ENCODE measurements at places on chromosomes 12 and 14.

GRCh38 chr14:57918791-57919190 is 52.9 kb upstream of the SLC35F4 start:
- DNase-seq, result no peak

DNA sequence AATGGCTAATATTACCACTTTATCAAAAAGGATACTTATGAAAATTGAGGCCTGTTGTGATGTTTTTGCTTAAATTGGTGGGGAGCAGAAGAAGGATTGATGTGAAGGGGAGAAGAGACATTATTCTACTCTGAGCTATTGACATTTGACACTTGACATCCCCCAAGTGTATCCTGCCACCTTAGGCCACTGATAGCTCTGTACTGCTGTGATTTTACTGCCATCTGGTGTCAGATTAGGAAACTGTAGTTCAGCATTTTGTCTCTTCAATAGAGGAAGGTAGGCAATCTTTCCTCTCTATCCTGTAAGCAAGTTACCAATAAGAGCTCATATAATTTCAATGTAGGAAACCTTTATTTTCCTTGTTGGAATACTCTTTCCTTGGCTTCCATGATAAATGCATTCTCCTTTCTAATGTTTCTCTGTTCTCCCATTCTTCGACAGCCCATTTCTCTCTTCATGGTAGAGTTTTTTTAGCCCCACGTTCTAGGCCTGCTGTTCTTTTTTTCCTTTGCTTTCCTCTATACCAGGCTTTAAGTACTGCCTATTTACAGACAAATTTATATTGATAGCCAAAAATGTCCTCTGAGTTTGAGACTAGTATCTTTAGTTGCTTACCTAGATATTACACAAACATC is 46.3 kb downstream of the PPHLN1 start:
- DNase-seq, result peak; percentile 46

DNA sequence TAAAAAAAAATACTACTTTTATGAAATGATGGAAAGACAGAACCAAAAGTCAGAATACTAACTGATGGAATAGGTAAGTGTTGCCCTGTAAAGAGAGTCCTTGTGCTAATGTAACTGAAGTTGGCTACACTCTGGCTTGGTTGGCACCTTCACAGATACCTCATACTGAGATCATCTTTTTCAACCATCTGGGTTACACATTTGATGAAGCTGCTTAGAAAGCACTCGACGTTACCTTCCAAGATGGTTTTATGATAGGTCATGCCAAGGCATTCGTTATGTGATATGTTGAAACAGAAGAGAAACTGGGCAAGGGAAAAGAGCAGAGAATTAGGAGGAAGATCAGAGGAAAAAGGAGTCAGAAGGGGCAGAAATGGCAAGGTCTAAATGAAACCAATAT is 203.8 kb downstream of the ADAMTS20 start:
- DNase-seq, result no peak

DNA sequence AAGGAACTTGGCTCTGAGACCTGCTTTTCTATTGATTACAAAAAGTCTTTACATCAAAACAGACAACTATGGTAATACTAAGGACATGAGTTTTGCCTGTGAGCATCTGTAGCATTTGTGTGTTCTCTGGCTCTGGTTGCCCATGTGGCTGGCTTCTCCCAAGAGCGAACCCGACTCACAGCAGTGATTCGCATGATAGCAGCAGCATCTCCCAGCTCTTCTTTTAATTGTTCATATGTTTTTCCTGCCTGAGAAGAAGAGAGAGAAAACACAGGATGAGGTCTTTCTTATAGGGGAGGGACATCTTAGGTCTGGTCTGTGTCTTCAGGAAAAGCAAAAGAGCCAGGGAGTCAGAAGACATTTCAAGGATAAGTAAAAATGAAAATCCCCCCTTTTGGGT is 17.6 kb downstream of the AVIL start:
- no peak for DNase-seq

DNA sequence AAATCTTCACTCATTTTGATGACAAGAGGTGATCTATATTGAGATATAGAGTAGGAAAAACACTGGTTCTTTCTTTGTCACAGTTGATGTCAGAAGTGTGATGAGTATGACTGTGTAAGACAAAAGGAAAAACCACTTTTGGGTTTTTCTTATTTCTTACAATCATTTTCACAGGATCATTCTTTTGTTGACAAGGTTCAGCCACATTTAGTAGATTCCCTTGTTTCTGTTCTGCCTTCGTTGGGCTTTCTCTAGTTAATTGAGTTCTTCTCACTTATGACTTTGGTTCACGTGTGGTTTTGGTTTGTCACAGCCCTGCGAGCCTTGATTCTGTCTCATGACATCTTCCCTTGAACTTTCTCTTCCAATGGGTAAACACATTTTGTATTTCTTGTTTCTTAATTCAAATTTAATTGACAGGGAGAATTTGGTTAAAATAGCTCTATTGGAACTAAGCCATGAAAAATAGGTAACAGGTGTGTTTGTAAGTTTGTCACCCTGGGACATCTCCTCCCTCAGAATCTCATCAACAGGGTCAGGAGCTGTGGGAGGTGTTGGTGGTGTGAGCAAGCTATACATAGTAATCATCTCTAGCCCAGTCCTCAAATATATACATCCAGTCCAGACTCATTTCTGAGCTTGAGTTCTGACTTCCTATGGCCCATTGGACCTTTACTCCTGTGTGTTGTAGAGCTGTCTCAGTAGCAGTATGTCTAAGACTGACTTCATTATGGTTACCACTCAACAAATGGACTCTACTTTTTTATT is 255.3 kb downstream of the BMP4 start:
- DNase-seq, result no peak

DNA sequence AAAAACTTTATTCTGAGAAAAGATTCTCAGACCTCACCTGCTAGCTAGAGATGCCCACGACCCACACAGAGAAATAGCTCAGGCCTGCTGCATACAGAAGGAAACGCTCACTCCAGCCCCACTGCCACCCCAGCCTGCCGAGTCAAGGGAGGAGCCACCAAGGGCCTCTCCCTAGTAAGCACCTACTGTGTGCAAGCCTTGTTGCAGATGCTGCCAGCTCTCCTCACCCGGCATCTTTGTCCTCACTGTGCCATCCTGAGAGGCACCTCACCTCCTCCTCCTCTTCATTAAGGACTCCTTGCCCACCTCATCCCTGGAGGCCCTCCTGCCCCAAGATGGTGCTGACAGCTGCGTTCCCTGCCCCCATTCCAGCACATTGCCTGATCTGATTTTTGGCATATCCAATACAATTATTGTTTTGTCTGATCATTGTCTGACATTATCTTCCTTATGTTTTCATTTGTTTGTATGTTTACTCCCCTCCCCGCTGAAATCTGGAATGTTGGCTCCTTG is 196.9 kb downstream of the SLC15A4 start:
- DNase-seq, result no peak

DNA sequence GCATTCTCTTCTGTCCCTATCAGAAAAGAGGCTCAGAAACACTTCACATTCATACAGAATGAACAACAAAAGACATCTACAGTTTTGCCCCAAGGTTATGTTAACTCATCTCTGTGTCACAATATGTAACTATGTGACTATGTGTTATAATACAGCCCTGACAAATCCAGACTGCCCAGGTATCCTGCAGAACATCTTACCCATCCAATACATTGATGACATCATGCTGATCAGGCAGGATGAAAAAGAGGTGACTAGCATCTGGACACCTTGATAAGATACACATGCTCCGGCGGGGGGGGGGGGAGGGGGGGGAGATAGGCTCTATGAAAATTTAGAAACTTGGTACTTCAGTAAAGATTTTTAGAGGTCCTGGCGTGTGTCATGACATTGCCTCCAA is 8.3 kb upstream of the GNS start:
- DNase-seq, result no peak

GRCh38 chr14:22872033-22872832 is 693 bp downstream of the LRP10 start:
- DNase-seq, result peak; percentile 67

- DNase-seq, result no peak
Measured at GRCh38 chr12:104353012-104353981, 49.8 kb downstream of the EID3 start.

- peak; percentile 89 for DNase-seq
Measured at GRCh38 chr14:68794851-68795596, 2.2 kb upstream of the ZFP36L1 start.

- DNase-seq, result no peak
Measured at GRCh38 chr14:91521061-91521640, 11.0 kb upstream of the PPP4R3A start.

- peak; percentile 13 for DNase-seq
Measured at GRCh38 chr14:30988509-30988908, 36.9 kb upstream of the AP4S1 start.

DNA sequence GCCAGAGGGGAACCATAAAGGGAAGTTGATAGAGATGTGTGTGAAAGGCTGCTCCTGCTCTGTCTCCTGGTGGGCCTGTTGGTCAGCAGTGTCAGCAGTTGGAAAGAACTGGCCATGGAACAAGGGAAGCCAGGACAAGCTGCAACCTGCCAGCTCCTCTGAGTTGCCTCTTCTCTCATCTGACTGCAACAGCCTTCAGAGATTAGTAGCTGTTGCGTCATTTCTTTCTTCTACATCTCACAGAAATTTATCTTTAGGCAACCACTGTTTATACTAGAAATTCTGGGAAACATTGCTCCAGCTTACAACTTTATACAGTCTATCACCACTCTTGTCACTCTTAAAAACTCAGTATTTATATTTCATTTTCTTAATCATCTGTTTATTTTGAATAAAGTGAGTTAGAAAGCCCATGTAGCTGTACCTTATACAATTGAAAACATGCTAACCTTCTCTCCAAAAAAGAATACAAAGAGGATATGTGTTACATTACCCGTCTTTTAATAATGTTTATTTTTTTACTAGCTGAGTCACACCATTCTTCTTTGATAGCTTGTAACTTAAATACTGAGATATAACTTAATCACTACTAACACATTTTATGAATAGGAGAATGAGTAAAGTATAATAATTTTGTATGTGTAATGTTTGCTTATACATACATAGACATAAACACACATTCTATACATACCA is 224.2 kb downstream of the LRFN5 start:
- no peak for DNase-seq

DNA sequence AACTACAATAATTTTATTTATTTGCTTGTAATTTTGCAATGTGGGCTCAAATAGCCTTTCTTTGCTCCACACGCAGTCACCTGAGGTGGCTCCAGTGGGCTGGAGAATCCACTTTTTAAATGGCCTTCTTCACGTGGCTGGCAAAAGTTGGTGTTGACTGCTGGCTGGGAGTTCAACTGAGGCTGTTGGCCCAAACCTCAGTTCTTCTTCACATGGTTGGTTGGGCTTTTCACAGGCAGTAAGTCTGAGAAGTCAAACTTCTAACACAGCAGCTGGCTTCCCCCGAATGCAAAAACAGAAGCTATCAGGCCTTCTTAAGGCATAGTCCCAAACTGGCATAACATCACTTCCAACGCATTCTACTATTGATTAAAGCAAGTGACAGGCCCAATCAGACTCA is 2.1 kb upstream of the OXA1L start:
- DNase-seq, result no peak

- no peak for DNase-seq
Measured at GRCh38 chr12:21339921-21340320, 5.2 kb upstream of the SLCO1A2 start.

- no peak for DNase-seq
Measured at GRCh38 chr14:82636426-82636825, 1102.8 kb upstream of the SEL1L start.
